ENCODE measurements at places on chromosomes 6 and 20.

DNA sequence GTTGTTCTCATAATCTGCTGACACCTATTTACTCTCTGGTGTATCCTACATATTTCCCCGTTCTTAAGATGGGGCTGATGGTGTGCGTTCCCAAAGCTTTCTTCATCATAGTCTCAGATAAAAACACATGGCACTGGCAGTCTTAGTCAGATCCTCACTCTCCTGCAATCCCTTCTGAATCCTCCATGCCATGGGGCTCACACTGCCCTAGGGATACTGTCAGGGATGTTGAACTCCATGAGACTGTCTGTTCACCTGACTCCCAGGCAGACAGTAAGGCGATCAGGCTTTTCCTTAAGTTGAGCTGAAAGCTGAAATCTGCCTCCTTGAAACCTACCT is 76.0 kb downstream of the SLX4IP start:
- no peak for DNase-seq

GRCh38 chr6:109503327-109504224 is 20.6 kb upstream of the ZBTB24 start:
- DNase-seq: no peak

DNA sequence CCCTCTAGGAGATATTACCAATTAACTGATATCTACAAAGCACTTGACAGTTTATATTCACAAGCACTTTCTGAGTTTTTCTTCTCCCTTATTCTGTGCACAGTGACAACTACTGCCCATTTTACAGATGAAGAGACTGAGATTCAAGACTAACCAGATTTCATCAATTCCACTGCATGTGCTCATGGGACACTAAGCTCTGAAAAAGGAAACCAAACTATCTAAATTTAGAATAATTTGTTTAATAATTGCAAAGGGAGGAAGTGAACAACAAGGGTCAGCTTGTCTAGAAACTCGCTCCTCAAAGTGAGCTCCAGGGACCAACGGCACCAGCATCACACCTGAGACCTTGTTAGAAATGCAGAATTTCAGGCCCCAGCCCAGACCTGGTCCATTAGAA is 50.8 kb upstream of the MYLIP start:
- DNase-seq: no peak

GRCh38 chr6:91181416-91181815 is 594.5 kb upstream of the MAP3K7 start:
- no peak for DNase-seq

DNA sequence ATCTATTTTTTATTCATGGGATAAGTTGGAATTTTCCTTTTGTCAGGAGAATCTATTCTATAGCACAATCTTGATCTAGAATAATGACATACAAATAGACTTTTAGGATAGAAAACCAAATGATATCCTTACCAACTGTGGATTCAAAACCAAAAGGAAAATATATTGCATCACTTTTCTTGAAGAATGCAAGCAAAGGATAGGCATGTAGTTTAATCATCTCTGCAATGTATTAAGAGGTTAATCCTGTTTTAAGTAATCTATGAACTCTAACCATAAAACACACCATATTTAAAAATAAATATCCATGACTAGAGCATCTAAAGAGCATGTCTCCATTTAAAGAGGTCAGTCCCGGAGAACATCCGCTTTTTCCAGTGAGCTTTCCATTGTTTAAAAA is 106.7 kb upstream of the CNKSR3 start:
- no peak for DNase-seq

- peak; percentile 49 for DNase-seq
These were observed 18.1 kb upstream of the FERMT1 start for GRCh38 chr20:6140947-6141346.

DNA sequence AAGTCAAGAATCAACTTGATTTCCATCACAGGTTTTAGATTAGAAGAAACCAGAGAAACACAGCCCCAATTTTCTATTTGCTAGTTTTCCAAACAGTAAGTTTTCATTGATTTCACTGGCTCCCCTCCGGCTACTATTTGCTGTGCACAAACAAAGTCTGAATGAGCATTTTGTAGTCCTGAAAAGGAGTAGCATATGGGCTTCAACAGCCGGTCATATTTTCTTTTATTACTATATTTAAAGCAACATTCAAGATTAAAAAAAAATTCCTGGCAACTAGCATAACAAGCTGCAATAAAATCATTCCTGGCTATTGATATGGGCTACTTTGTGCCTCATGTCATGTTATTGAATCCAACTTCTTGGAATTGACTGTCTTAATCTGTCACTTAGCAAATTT is 48.3 kb downstream of the CARMIL1 start:
- no peak for DNase-seq

DNA sequence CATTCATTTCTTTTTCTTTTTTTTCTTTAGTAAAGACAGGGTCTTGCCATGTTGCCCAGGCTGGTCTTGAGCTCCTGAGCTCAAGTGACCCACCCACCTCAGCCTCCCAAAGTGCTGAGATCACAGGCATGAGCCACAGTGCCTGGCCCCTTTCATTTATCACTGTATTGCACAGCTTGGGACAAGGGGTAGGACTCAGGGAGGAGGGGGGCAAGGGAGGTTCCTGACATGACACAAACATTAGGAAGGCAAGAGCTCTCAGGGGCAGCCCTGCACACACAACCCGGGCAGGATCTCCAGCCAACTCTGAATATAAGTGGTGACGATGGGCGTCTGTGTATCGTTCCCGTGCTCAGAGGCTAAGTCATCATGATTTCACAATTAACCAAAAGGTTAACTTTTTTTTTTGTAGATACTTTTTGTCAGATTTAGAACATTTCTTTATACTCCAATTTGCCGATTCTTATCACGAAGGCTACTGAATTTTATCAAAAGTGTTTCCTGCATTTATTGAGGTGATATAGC is 19.9 kb downstream of the SLC2A4RG start:
- no peak for DNase-seq

GRCh38 chr6:162917506-162917905 is 189.7 kb downstream of the PACRG start:
- DNase-seq: no peak
